Stimulated activated naive CD8-positive, alpha-beta T cell treated with anti-CD3 and anti-CD28 coated beads, Interleukin-15, amount 100 ng/mL, for 72 hours (primary cell): ENCODE measurements at places on chromosomes 3 and 15.

DNA sequence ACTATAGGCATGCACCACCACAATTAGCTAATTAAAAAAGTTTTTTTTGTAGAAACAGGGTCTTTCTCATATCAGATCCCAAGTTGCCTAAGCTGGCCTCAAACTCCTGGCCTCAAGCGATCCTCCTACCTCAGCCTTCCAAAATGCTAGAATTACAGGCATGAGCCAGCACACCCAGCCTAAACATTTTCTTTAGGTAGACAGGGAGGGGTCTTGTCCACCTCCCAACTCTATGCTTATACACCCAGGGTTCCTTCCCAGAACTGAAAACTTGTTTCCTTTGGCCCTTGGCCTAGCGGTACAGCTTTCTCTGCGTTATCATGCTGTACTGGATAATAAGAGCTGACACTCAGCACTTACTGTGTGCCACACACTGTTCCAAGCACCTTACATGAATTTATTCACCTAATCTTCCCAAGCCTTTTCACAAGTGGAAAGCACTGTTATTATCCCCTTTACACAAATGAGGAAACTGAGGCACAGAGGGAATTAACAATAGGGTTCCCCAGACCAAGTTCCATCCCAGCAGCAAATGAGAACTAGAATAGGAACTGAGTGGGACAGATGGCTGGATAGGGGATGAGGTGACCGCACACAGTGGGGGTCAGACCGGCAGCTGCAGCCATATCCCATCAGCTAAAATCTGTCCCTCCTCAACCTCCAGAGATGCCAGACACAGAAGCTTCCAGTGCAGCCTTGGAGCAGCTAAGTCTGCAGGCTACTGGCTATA, 150.8 kb downstream of the MEGF11 start:
- DNase-seq: no peak

DNA sequence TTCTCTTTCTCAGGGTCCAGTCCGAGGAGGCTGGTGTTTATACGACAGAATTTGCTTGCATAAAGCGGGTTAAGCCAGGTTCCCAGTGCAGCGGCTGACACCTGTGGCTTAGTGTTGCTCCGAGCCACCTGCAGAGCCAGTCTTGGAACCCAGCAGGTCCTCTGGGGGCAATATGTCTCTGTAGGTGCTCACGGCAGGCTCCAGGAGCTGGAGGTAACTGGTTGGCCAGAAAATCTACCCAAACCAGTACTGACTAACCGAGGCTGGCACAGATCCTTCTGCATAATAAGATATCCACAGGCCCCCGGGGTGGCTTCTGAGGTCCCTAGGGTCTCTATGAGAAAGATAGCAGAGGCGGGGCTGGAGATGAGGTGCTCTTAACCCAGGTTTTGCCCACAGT, 3.2 kb downstream of the MGLL start:
- DNase-seq: no peak

GRCh38 chr3:103787164-103787871, 1352.5 kb downstream of the ZPLD1 start:
- DNase-seq: no peak

- DNase-seq: no peak
These were observed 3.9 kb upstream of the IREB2 start for GRCh38 chr15:78434134-78434533.

DNA sequence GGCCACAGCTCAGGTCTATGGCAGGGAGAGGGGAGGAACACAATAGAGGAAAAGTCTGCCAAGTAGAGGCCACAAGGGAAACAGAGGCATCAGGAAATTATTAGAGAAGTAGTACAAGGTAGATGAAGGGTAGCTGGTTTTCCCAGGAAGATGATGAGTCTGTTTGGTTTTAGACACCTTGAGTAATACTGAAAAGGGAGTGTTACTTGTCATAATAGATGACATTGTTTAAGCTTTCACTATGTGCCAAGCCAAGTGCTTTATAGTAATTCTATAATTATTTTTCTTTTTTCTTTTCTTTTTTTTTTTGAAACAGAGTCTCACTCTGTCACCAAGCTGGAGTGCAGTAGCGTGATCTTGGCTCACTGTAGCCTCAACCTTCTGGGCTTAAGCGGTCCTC, 13.7 kb downstream of the PXK start:
- no peak for DNase-seq

GRCh38 chr3:185484296-185484695, 14.5 kb downstream of the TMEM41A start:
- no peak for DNase-seq
